ENCODE measurements at places on chromosomes 13 and 19.

- no peak overlapping the region for H3K4me3 ChIP-seq
- H3K4me1 ChIP-seq = no peaks in the 10 kb centered on the region
- H3K27me3 ChIP-seq = no peaks in the 10 kb centered on the region
- no peaks in the 10 kb centered on the region for H3K36me3 ChIP-seq
Observed at GRCh38 chr19:56930647-56931535, 90.4 kb upstream of the PEG3 start.

DNA sequence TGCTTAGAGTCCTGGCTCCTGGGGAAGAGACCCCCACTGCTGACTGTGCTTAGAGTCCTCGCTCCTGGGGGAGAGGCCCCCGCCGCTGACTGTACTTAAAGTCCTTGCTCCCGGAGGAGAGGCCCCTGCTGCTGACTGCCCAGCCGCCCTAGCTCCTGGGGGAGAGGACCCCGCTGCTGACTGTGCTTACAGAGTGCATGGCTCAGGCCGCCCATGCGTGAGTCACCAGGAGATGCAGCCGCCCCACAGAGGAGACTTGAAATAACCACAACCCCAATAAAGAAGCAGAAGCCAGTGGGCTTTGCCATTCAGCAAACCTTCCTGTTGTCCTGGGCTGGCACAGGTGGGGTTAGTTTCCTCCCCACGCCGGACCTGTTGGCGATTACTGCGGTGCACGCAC lies 79.2 kb upstream of the C13orf46 start:
- no peaks in the 10 kb centered on the region for H3K27me3 ChIP-seq
- peaks cover 46% of the 10 kb centered on the region for H3K4me1 ChIP-seq
- H3K4me3 ChIP-seq = no peak overlapping the region
- peak; percentile 83 for DNase-seq
- H3K36me3 ChIP-seq = no peaks in the 10 kb centered on the region
- no peak overlapping the region for H3K27ac ChIP-seq

DNA sequence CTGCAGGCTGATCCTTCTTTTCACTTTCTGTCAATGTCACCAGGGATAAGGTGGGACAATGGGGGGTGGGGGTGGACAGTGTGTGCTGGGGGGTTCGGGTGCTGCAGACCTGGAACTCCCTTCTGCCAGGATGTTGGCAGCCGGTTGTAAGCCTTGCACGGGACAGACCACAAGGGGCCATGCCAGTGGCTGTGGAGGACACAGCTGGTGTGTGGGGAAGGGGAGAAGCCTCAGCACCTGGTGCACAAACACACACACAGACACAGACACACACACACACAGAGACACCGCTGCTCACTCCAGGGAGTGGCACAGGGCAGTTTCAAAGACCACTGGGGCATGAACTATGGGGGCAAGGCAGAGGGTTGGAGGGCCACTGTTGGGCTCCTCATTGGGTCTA lies 3.6 kb downstream of the F2RL3 start:
- no peaks in the 10 kb centered on the region for H3K27me3 ChIP-seq
- no peak for DNase-seq

DNA sequence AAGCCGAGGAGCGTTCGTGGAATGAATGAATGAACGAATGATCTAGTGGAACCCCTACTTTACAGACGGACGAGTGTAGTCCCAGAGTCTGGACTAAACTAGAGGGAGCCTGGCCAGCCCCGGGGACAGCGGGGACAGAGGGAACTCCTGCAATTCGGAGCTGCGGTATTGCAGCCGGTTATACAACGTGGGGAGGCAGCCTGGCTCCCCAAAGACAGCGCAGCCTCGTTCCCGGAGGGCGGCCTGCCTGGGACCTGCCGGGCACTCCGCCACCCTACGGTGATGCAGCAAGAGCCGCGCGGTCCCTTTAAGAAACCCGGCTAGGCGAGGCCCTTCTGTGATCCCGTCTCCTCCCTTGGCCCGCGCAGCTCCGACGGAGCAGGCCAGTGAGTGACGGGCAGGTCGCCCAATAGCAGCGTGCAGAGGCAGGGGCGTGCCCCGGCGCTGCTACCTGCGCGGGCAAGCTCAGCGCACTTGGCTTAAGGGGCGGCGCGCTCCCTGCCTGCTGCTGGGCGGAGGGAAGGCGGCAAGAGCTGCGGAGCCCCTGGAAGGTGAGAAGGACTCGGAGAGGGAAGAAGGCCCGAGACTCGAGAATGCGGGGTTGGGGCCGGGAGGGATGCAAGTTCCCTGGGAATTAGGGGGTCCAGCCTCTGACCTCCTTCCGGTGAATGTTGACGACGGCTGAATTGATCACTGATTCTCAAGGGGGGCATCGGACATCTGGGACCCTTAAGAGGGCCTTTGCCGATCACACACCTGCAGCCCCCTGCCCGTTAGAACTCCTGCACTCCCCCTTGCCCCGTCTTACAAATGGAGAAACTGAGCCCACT lies at the start of gene ABCA7:
Gene ABCA7, plus strand, starts transcription at position 462 of the 830 bp plus-strand sequence. CDS start 1,255 bp downstream, outside the sequence.
- H3K27ac ChIP-seq = peak within 1 kb of the TSS; percentile 94
- H3K36me3 ChIP-seq = no peaks in the 10 kb centered on the region
- H3K4me1 ChIP-seq = peaks cover 15% of the 10 kb centered on the region
- peak within 1 kb of the TSS; percentile 52 for H3K4me3 ChIP-seq
- no peaks in the 10 kb centered on the region for H3K27me3 ChIP-seq

GRCh38 chr19:43913383-43913782 lies 21.7 kb downstream of the ZNF45 start:
- H3K4me1 ChIP-seq = no peaks in the 10 kb centered on the region
- no peak overlapping the region for H3K27ac ChIP-seq
- H3K4me3 ChIP-seq = no peak overlapping the region
- peaks cover 3% of the 10 kb centered on the region for H3K36me3 ChIP-seq

DNA sequence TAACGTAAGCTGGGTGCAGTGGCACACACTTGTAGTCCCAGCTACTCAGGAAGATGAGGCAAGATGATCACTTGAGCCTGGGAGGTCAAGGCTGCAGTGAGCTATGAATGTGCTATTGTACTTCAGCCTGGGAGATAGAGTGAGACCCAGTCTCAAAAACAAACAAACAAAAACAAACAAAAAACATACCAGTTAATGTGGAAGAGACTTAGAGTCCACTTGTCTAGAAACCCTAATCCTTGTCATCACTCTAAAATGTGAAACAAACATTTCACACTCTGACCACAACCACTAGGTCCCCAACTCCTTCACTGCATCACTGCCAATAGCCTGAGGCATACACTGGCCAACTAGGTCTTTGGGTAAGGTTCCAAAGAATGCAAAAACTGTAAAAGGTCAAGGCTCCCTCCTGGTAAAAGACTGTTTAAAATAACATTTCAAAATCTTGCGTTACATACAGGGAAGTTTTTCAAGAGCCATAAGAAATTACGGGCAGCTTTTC lies 28.6 kb upstream of the CYP2B6 start:
- no peak overlapping the region for H3K4me3 ChIP-seq
- H3K4me1 ChIP-seq = no peaks in the 10 kb centered on the region
- H3K36me3 ChIP-seq = no peaks in the 10 kb centered on the region
- no peak for DNase-seq
- peaks cover 28% of the 10 kb centered on the region for H3K27me3 ChIP-seq

DNA sequence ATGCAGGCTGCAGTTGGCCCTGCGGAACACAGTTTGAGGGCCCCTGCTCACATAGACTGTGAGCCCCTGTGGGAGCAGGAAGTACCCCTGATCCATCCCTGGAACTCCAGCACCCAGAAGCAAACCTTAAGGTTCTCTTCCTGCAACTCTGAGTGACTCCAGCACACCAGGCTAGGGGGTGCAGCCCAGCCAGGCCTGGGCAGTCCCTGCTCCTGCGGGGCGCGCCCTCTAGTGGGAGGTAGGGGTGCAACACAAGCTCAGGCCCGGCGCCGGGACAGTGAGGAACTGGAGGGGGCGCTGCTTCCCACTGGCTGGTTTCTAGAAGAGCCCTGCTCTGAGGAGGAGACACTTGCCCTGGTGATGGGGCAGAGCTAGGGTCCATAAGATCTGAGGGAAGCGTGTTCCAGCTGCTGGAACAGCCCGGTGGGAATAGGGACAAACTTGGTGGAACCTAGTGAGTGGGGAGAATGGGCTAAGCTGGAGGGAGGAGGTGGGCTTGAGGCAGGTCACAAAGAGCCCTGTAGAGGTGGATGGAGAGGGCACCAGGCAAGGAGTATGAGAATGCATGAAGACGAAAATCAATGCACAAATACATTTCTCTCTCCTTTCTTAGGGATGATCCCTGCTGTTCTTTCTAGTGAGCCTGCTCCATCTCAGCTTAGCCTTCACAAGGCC lies 5.0 kb downstream of the ZSCAN5A start:
- H3K27me3 ChIP-seq = no peaks in the 10 kb centered on the region
- DNase-seq = peak; percentile 94
- H3K36me3 ChIP-seq = no peaks in the 10 kb centered on the region
- no peak overlapping the region for H3K4me3 ChIP-seq

DNA sequence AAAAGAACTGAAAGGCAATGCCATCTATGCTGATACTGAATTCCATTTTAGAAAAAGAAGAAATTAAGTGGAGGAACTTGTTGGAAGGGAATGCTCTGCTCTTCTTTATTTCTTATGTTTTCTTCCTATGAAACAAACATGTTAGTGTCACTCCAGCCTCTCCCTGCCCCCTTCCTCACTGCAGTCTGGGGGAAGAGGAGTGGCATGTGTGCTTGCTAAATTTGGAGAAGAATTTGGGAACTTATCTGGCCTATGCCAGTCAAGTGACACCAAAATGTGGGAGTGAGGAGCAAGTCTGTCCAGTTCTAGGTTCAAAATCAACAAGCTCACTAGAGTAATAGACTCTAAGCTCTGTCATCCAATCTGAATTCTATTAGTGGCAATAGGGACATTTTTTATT lies 214.6 kb downstream of the RBM26 start:
- H3K27me3 ChIP-seq = no peaks in the 10 kb centered on the region
- no peak overlapping the region for H3K4me3 ChIP-seq
- no peaks in the 10 kb centered on the region for H3K36me3 ChIP-seq
- H3K27ac ChIP-seq = no peak overlapping the region
- no peak for DNase-seq

- DNase-seq = no peak
- no peak overlapping the region for H3K4me3 ChIP-seq
- no peak overlapping the region for H3K27ac ChIP-seq
- H3K4me1 ChIP-seq = peaks cover 7% of the 10 kb centered on the region
Observed at GRCh38 chr19:40775632-40776022, 306 bp downstream of the MIA start.

GRCh38 chr13:30158774-30159445 lies 148.4 kb downstream of the KATNAL1 start:
- no peaks in the 10 kb centered on the region for H3K36me3 ChIP-seq
- no peak for DNase-seq

DNA sequence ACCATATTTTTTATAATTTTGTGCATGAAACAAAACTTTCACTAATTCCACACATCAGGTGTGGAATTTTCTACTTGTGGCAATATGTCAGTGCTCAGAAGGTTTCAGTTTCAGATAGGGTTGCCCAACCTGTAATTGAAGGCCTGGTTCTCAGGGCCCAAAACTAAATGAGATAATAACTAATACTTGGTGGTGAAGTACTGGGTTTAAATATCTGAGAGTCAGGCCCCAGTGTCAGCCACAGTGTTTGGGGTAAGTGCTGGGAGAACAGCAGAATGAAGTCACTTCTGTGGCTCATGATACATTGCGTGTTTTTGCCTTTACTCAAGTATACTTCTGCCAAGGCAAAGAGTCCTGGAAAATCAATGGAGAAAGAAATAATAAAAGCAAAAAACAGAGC lies 5.6 kb downstream of the SAFB start:
- H3K27ac ChIP-seq = peak overlapping the region; percentile 0
- no peaks in the 10 kb centered on the region for H3K27me3 ChIP-seq
- DNase-seq = no peak

- H3K4me3 ChIP-seq = no peak overlapping the region
- no peaks in the 10 kb centered on the region for H3K36me3 ChIP-seq
- no peaks in the 10 kb centered on the region for H3K4me1 ChIP-seq
- DNase-seq = no peak
Observed at GRCh38 chr13:49412749-49413148, 31.1 kb downstream of the CAB39L start.

GRCh38 chr19:42657556-42657955 lies 62.8 kb upstream of the CEACAM8 start:
- no peak overlapping the region for H3K27ac ChIP-seq
- DNase-seq = no peak
- H3K27me3 ChIP-seq = no peaks in the 10 kb centered on the region
- no peaks in the 10 kb centered on the region for H3K36me3 ChIP-seq
- H3K4me3 ChIP-seq = no peak overlapping the region

- H3K36me3 ChIP-seq = no peaks in the 10 kb centered on the region
- H3K4me1 ChIP-seq = no peaks in the 10 kb centered on the region
Observed at GRCh38 chr19:46579361-46579879, 21.7 kb upstream of the CALM3 start.

GRCh38 chr19:38736413-38737280 lies 7.6 kb downstream of the CAPN12 start:
- H3K36me3 ChIP-seq = no peaks in the 10 kb centered on the region
- peaks cover 42% of the 10 kb centered on the region for H3K4me1 ChIP-seq
- DNase-seq = no peak
- H3K4me3 ChIP-seq = peak overlapping the region; percentile 22
- peaks cover 20% of the 10 kb centered on the region for H3K27me3 ChIP-seq

GRCh38 chr19:8403098-8403819 lies 9.8 kb upstream of the MARCHF2 start:
- no peak overlapping the region for H3K27ac ChIP-seq
- no peaks in the 10 kb centered on the region for H3K27me3 ChIP-seq
- no peak overlapping the region for H3K4me3 ChIP-seq
- no peak for DNase-seq
- no peaks in the 10 kb centered on the region for H3K4me1 ChIP-seq

DNA sequence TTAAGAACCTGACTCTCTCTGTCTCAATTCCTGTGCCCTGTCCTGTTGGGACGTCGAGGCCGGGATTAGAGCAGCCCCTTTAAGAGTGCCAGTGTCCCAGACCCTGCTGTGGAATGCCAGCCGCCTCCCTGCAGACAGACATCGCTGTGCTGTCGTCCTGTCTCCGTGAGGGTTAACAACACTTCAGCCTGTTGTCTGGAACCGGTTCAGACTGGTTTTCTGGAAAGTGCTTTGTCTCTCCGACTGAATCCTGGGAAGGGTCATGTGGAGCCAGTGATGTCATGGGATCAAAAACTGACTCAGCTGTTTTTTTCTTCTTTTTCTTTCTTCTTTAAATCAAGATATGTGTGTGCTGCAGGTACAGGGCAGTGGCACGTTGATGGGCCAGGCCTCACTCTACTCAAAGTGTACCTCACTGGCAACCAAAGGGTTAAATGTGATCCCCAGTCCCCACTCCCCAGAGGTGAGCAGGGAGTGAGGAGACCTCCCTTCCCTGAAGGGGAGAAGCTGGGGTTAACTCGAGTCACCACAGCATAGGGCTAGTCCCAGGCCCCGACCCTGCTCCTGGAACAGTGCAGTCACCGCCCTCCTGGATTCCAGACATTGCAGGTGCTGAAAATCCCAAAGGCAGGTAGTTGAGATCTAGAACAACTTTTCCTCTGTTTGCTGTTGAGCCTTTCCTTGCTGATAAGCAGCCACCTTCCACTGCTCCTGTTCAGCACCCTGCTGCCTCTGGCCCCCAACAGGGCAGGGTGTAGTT lies 50.8 kb downstream of the TSSK6 start:
- peak overlapping the region; percentile 97 for H3K27ac ChIP-seq
- DNase-seq = peak; percentile 48
- H3K4me3 ChIP-seq = no peak overlapping the region
- no peaks in the 10 kb centered on the region for H3K36me3 ChIP-seq
- no peaks in the 10 kb centered on the region for H3K27me3 ChIP-seq

GRCh38 chr13:35379663-35380062 lies 96.8 kb downstream of the MAB21L1 start:
- no peaks in the 10 kb centered on the region for H3K4me1 ChIP-seq
- H3K27me3 ChIP-seq = no peaks in the 10 kb centered on the region
- no peak for DNase-seq
- H3K36me3 ChIP-seq = no peaks in the 10 kb centered on the region
- H3K4me3 ChIP-seq = no peak overlapping the region
- H3K27ac ChIP-seq = no peak overlapping the region
